Fibroblast of skin of scalp (primary cell): ENCODE measurements at places on chromosomes 4 and X.
A peak's percentile ranks its signal among the peaks of the same experiment; 100 is the strongest.

DNA sequence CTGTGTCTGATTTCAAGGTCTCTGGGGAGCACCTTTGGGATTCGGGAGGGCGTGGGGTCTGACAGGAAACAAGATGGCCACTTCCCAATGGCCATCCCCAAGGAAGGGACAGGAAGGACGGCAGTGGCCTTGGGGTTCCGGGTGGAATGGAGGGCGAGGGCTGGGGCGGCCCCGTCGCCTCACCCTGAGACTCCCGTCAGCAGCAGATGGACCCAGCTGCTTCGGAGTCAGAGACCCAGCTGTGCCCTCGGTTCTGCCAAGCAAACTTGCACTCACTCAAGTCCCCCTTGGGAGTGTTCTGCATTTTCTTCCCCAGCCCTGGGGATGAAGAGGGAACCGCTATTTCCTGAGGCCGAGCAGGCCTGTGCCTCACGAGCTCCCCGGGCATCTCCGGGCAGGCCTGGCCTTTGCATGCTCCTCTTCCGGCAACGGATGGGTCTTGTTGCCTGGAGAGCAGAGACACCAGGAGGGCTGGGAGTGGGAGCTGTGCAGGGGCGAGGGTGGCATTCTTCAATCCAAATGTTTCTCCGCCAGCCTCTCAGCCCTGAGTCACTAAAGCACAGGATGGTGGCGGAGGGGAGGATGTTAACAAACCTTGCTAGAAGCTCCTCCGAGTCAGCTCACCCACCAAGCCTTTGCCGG, 6.8 kb upstream of the DUSP9 start:
- DNase-seq, result no peak

GRCh38 chrX:131734621-131735020, 190.7 kb downstream of the OR13H1 start:
- DNase-seq, result no peak

DNA sequence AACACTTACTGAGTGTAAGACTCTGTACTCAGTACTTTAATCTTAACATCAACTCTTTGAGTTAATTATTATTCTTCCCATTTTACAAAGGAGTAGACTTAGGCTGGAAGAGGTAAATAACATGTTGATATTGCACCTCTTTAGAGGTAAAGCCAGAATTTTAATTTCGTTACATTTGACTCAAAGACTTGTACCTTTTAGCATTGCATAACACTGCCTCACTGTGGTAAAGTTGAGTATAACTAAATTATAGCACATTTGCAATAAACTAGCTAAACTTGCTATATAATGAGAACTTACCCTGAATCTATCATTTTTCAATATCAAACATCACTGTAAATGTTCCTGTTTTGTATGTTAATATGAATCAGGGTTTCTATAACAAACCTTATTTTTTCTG, 218.5 kb downstream of the PRR32 start:
- no peak for DNase-seq

DNA sequence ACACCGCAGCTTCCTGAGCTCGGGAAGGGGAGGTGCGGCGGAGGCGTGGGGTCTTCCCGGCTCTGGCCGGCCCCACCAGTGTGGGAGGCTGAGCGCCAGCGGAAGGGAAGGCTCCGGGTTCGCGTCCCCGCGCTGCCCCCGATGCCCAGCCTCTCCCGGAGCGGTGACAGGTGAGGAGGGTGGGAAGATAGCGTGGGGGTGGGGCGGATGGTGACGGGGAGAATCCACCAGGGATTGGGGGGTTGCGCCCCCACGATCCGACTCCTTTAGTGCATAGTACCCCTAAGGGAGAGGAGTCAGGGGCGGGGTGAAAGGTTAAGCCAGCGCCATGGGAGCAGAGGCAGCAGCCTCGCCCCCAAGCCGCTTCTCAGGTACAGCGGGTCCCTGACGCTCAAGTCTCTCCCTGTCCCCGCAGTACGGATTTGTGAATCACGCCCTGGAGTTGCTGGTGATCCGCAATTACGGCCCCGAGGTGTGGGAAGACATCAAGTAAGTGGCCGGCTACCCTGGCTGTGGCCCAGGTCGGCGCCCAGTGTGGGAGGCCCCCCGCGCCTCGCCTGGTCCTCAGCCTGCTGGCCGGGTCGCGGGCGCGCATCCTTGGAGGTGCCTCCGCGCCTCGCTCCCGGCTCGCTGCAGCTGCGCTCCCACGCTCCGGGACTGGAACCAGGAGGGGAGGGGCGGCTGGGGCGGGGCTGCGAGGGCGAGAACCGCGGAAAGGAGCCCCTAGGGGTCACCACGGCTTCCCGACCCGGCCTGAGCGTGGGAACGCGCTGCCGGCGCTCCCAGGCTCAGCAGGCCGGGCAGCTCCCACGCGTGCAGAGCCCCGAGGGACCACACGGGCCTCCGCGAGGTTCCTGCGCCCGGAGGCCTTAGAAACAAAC, 791 bp downstream of the GUCY1B1 start:
- peak; percentile 13 for DNase-seq

DNA sequence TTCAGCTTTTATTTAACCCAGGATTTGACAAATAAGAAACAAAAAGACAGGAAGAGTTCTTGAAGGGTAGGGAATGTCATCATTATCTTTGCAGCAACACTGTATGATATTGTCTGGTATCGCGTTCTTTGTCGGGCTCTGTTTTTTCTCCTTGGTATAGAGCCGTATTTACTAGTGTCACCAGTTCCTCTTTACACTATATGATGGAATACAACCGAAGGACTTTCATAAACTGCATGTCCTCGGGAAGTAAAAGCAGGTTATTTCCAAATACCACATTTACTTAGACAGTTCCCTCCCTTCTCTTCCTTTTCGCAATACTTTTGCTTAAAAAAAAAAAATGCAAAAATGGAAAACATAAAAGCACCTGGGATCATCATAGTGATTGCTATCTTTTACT, 96.6 kb upstream of the IL13RA1 start:
- no peak for DNase-seq

GRCh38 chr4:154332681-154333421, 158.7 kb downstream of the DCHS2 start:
- peak; percentile 15 for DNase-seq

DNA sequence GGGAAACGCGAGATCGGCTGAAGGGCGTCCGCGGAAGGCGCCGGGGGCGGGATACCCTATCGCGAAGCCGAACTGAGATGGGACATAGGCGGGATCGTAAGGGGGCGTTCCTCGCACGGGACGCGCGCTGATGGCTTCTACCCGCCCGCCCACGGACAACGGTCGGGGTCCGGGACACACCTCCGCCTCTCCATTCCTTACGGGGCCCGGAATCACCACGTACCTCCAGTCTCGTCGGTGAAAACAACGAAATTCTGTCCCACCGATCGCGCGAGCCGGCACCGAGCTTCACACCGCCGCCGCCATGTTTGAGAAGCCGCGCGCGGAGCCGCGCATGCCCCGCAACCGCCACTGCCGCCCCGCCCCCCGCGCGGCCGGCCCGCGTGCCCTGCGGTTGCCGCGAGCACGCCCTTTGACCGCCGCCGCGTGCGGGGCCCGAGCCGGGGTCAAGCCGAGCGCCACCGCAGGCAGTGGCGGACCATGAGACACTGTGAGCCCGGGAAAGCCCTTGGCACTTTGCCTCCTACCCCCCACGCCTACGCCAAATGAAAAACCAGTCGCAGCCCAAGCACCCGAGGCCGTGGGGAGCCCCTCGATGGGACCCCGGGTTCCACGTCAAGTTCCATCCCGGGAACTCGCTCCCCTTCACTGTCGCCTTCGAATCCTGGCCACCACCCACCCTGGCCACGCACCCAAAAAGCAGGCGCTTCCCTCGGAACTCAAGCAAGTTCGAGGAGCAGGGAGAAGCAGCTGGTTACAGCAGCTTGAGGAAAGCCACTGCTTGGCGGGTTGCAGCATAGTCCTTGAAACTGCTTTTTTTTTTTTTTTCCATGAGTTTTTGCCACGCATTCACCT, at the start of gene SCML2:
Gene SCML2 (minus strand): TSS at position 320 of the 855 bp plus-strand sequence. CDS start 20,617 bp downstream, outside the sequence.
- DNase-seq, result peak; percentile 44

DNA sequence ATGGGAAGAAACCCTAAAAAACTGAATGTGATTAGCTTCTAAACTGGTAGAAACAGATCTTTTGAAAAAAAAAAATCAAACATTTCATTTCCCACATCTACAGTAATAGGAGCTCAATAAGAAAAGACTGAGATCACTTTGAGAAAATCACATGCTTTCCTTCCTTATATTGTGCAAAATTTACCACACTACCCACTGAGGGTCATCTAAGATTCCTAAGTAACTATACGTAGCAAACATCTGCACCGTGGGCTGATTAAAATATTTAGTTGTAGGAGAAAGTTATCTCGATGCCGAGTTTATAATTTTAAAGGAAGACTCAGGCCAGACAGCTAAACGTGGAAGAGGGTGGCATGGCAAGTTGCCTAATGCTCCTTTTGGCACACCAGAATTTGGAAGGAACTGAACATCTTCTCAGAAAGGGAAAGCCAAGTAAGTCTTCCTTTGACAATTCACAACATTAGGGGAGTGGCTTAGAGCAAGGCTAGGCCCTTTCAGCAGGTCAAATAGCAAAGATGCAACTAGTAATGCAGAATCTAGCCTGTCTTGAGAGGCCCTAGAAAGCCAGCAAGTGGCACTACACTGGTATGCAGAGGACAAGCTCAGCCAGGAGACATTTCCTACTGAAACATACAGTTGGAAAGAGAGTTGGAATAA, 128.0 kb downstream of the TMA16 start:
- DNase-seq, result no peak

DNA sequence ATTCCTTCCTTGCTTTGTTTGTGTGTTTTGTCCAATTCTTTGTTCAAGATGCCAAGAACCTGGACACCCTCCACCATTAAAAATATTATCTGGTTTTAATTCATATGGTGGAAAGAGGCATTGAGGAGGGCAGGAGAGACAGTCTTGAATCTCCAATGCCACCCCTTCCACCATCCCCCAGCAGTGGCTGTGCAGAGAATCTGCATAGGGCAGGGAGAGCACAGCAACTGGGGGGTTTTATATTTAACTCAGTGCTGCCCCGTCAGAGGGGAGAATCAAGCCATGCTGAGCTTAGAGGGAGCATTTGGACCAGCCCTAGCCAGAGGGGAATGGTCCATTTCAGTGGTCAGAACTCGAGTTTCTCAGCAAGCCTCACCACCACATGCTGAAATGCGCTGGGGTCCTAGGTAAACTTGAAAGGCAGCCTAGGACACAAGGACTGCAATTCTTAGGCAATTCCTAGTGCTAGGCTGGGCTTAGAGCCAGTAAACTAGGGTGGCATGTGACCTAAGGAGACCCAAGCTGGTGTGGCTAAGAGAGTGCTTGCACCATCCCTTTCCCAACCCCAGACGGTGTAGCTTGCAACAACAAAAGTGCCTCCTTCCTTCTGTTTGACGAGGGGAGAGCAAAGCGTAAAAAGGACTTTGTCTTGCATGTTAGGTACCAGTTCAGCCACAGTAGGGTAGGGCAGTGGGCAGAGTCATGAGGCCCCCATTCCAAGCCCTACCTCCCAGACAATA, 34.2 kb downstream of the CCDC158 start:
- DNase-seq, result no peak

DNA sequence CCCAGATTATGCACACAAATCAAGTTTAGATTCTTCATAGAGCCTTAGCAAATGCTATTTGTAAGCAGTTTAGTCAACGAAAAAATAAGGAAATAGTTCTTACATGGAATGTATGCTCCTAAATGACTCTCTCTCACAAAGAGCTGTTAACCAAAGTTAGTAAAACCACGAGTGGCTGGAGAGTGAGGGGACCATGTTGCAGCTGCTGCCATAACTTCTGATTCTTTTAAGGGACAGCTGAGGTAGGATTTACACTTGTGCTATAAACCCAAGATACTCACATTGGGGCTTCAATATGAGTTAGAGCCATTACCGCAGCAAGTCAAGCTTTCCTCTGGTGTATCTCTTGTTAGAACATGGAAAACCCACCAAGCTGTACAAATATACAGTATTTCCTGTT, 2.7 kb downstream of the DOCK11 start:
- no peak for DNase-seq

GRCh38 chr4:183408796-183409195, 35.6 kb upstream of the CDKN2AIP start:
- DNase-seq, result no peak

- DNase-seq, result no peak
Observed at GRCh38 chrX:76921176-76921575, 493.7 kb downstream of the MAGEE1 start.

DNA sequence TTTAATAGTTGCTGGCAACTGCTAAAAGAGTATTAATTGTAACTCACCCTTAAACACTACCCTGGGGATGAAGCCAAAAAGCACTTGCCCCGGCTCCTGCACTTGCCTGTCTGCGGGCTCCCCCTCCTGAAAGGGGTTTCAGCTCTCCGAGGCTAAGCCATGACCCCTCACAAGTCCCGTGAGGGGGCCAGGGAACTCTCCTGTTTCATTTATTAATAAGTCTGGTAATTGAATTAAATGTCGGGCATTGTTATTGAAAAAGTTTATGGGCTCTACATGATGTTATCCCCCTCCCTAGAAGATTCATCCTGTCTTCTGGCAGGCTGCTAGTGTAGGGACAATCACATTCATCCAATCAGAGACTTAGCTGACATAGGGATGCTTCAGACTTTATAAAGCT, 23.3 kb downstream of the GSPT2 start:
- DNase-seq, result no peak

DNA sequence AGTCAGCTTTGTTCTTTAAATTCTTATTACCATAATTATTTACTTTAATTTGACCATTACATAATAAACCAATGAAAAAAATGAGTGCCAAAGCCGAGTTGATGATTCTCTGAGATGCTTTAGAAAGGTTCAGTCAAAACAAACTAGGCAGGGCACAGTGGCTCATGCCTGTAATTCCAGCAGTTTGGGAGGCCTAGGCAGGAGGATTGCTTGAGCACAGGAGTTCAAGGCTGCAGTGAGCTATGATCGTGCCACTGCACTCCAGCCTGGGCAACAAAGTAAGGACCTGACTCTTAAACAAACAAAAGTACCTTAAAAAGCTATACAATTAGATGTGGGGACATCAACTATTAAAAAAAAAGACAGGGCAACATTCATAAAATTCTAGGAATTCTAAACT, 75.0 kb downstream of the AFAP1 start:
- no peak for DNase-seq

DNA sequence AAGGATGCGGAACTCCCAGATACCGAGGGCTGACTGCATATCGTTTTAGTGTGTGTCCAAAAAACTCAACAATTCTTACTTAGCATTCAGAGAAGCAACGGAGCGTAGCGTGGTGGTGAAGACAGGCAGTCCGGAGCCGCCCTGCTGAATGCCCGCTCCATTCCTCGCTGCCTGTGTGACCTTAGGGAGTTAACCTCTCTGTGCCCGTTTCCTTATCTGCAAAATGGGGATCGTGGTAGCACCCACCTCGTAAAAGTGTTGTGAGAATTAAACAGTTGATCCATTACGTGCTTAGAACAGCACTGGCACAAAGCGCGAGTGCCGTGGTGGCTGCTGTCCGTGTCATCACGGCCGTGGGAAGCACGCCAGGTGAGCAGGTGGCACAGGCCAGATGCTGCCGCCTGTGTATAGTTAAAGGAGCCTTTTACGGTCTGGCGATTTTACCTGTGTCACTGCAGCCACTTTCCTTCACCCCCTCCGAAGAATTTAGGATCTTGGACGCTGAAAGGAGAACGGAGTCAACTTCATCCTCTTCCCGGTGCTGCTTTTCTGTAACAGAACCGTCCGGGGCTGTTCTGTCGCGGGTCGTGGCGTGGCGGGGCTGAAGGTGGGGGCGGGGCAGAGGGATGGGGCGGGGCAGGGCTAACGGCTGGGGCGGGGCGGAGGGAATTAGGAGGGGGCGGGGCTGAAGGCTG, 885 bp downstream of the CCDC110 start:
- no peak for DNase-seq
